Suprapubic skin (tissue), 4 donors: ENCODE measurements at places on chromosomes 6 and 20. TPM values are rescaled to one million over a fixed set of nuclear protein-coding genes. Genes with fewer than 3 reads are reported as not detected.
A peak's percentile ranks its signal among the peaks of the same experiment; 100 is the strongest.

FAM184A gene
- 0.19 TPM for total RNA-seq

ZNF292 gene
- total RNA-seq, result 26.7 TPM

KLC4 gene
- 19.9 TPM for total RNA-seq

JPH2 gene
- 4.7 TPM for total RNA-seq

SF3B5 gene
- total RNA-seq, result 218 TPM

SGK2 gene
- total RNA-seq, result 11.0 TPM

NKAIN4 gene
- 0.42 TPM for total RNA-seq

TNF gene
- 6.4 TPM for total RNA-seq

DNA sequence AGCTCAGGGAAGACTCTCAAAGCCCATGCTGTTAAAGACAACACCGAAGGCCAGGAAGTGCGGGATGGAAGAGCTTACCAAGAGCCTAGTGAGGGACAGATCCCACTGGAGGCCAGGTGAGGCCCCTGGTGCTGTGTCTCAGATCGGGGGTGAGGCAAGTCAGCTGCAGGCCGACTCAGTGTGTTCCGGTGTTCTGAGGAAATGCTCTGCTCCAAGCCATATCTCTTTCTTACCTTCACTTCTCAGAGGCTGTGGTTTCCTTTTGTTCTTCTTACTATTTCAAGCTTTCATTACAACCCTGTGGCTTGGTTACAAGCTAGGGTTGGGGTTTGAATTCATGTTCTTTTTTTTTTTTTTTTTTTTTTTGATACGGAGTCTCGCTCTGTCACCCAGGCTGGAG lies 114.3 kb upstream of the ZFP64 start:
- no peaks in the 10 kb centered on the region for H3K27me3 ChIP-seq
- H3K4me1 ChIP-seq, result no peaks in the 10 kb centered on the region
- no peak overlapping the region for H3K4me3 ChIP-seq
- H3K36me3 ChIP-seq, result no peaks in the 10 kb centered on the region
- no peak for DNase-seq

- H3K36me3 ChIP-seq, result no peaks in the 10 kb centered on the region
- no peak overlapping the region for H3K4me3 ChIP-seq
- H3K27ac ChIP-seq, result no peak overlapping the region
- H3K27me3 ChIP-seq, result no peaks in the 10 kb centered on the region
- peaks cover 37% of the 10 kb centered on the region for H3K4me1 ChIP-seq
Measured at GRCh38 chr6:143965503-143966171, 42.4 kb downstream of the PLAGL1 start.

DNA sequence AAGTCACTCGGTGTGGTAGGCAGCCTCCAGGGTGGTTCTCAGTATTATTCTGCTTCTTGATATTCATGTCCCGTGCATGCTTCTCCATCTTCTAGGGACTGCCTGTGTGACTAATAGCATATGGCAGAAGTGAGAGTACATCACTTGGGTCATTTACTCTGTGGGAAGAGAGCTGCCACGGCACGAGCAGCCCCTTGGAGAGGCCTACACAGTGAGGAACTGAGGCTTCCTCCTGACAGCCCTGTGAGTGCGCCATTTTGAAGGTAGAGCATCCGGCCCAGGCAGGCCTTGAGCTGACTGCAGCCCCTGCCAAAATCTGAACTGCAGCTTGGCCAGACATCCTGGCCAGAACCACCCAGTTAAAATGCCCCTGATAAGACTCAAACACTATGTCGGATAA lies 17.3 kb upstream of the MCUR1 start:
- no peak overlapping the region for H3K27ac ChIP-seq
- no peaks in the 10 kb centered on the region for H3K4me1 ChIP-seq
- no peaks in the 10 kb centered on the region for H3K36me3 ChIP-seq
- H3K4me3 ChIP-seq, result no peak overlapping the region

DNA sequence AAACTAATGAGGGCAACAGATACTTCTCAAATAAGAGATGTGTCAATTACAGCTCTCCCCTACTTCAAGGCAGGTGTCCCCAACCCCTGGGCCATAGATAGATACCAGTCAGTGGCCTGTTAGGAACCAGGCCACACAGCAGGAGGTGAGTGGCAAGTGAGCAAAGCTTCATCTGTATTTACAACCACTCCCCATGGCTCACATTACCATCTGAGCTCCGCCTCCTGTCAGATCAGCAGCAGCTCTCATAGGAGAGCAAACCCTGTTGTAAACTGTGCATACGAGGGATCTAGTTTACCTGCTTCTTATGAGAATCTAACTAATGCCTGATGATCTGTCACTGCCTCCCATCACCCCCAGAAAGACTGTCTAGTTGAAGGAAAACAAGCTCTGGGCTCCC lies 422.1 kb downstream of the GJA1 start:
- DNase-seq, result no peak
- no peaks in the 10 kb centered on the region for H3K36me3 ChIP-seq
- H3K27ac ChIP-seq, result no peak overlapping the region

GRCh38 chr6:138973466-138974153 lies 14.4 kb downstream of the REPS1 start:
- no peak overlapping the region for H3K4me3 ChIP-seq
- peaks cover 52% of the 10 kb centered on the region for H3K4me1 ChIP-seq
- H3K36me3 ChIP-seq, result no peaks in the 10 kb centered on the region
- no peak for DNase-seq

DNA sequence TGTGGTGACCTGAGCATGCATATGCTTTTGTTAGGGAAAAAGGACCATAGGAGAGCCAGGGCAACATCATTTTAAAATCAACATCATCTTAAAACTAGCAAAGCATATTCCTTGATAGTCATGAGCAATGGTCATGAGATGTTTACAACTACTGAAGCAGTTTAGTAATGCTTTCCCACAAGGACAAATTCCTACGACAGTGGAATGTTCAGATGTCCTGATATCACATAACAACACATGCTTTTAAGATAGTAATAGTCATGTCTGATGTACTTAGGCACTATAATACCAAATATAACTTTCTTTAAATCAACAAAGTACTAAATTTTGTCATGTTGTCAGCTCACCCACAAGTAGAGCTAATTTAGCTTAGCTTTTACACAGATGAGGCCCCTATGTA lies 370.3 kb downstream of the HTR1B start:
- H3K27me3 ChIP-seq, result no peaks in the 10 kb centered on the region
- no peaks in the 10 kb centered on the region for H3K4me1 ChIP-seq
- no peak overlapping the region for H3K27ac ChIP-seq
- H3K4me3 ChIP-seq, result no peak overlapping the region
- H3K36me3 ChIP-seq, result no peaks in the 10 kb centered on the region

DNA sequence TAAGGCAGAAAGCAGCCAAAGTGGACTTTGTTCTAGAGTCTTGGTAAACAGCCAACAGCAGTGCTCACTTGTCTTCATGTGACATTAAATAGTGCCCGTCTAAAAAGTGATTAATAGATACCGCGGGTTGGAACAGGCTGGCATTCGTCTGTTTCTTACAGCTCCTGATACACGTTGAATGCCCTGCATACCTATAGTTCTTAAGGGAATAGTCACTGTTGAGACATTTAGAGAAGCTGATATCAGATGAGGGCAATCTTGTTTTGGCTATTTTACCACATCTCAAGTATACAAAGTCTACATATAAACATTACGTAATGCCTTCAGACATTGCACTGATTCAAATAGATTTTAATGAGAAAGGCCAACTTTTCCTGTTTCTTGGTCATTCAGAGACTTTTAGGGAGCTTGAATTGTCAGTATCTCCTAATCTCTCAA lies 374.9 kb upstream of the FLRT3 start:
- H3K4me3 ChIP-seq, result no peak overlapping the region
- no peak overlapping the region for H3K27ac ChIP-seq
- H3K4me1 ChIP-seq, result peaks cover 7% of the 10 kb centered on the region

- no peak overlapping the region for H3K4me3 ChIP-seq
- no peak for DNase-seq
- no peak overlapping the region for H3K27ac ChIP-seq
- no peaks in the 10 kb centered on the region for H3K36me3 ChIP-seq
- H3K4me1 ChIP-seq, result peaks cover 55% of the 10 kb centered on the region
Measured at GRCh38 chr20:53788253-53789022, 194.8 kb upstream of the ZNF217 start.

DNA sequence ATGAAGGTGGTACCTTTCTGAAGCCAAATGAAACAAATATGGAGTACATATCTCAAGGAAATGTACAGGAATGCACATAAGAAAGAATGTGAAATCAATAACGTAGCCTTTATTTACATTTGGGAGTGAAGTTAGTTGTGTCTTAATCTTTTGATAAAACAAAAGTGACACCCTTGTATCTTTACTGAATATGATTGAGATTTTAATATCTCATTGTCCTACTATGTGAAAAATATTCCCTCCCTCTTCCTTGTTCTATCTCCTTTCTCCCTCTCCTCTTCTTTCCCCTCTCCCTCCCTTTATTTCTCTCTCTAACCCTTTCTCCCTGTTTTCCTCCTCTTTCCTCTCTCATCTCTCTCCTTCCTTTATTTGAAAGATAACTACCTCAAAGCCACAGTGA lies 89.1 kb downstream of the PTCHD4 start:
- no peak overlapping the region for H3K27ac ChIP-seq
- H3K4me1 ChIP-seq, result no peaks in the 10 kb centered on the region
- no peak overlapping the region for H3K4me3 ChIP-seq
- DNase-seq, result no peak
- no peaks in the 10 kb centered on the region for H3K36me3 ChIP-seq
- H3K27me3 ChIP-seq, result no peaks in the 10 kb centered on the region

DNA sequence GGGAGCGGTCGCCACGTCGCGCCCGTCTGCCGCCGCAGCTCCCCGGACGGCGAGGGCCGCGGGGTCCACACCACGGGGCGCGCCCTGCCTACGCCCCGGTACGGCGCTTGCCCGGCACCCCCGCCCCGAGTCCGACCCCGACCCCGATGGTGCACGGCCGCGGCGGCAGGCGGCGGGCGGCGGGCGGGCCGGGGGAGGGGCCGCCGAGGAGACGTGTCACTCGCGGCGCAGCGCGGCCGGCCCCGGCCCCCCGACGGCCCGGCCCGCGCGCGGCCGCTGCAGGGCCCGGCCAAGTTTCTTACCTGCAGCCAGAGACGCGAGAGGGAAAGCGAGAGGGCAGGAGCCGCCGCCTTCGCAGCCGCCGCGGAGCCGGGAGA lies 328 bp downstream of the RRBP1 start:
- peaks cover 14% of the 10 kb centered on the region for H3K36me3 ChIP-seq
- no peaks in the 10 kb centered on the region for H3K27me3 ChIP-seq
- H3K4me1 ChIP-seq, result peaks cover 24% of the 10 kb centered on the region
- H3K27ac ChIP-seq, result peak overlapping the region; percentile 95
- DNase-seq, result no peak
- H3K4me3 ChIP-seq, result peak overlapping the region; percentile 75

GRCh38 chr6:28940294-28940857 lies 16.6 kb upstream of the TRIM27 start:
- H3K36me3 ChIP-seq, result no peaks in the 10 kb centered on the region
- peaks cover 36% of the 10 kb centered on the region for H3K4me1 ChIP-seq
- peak overlapping the region; percentile 64 for H3K4me3 ChIP-seq
- no peaks in the 10 kb centered on the region for H3K27me3 ChIP-seq
- peak overlapping the region; percentile 83 for H3K27ac ChIP-seq

DNA sequence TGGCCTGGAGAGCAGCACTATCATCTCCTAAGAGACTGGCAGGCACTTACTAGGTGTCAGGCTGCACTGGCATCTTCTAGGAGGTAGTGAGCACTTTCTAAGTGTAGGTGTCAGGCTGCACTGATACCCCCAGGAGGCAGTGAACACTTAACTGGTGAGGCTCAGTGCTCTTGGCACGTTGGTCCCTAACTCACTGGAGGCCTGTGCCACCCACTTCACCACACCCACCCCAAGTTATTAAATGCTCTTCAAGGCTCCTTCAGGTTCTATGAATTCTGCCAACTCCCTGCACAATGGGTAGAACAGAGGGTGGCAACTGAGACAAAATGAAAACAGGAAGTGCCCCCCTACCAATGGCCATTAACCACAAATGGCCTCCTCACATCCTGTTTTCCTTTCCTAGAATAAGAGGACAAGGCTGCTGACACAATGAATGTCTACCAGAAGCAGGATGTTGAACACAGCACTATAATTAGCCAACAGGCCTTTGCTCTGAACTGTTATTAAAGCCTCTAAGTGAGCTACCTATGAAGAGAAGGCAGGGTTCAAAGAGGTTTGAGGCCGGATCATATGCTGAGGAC lies 29.4 kb downstream of the NCOA5 start:
- no peak for DNase-seq
- H3K27ac ChIP-seq, result no peak overlapping the region
- H3K4me3 ChIP-seq, result no peak overlapping the region
- H3K4me1 ChIP-seq, result peaks cover 34% of the 10 kb centered on the region
- peaks cover 22% of the 10 kb centered on the region for H3K27me3 ChIP-seq
- H3K36me3 ChIP-seq, result peaks cover 53% of the 10 kb centered on the region

DNA sequence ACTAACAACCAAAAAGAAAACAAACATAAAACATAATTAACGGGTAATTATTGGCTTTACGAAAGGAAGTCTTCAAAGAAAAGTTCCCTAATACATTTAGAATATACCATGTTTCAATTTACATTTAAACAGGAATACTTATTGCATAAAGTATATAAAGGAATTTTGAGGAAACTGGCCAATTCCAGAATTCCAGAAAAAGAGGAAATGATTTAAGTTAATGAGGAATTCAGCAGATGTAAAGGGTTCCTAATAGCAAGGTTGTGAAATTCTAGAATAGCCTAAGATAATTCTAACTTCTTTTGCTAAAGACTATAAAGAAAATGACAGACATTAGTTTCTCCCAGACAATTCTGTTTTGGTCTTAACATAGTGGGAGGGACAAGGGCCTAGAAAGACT lies 35.0 kb downstream of the DTNBP1 start:
- no peak overlapping the region for H3K4me3 ChIP-seq
- H3K27ac ChIP-seq, result no peak overlapping the region
- peaks cover 14% of the 10 kb centered on the region for H3K4me1 ChIP-seq

- no peak overlapping the region for H3K27ac ChIP-seq
- no peaks in the 10 kb centered on the region for H3K27me3 ChIP-seq
- H3K4me3 ChIP-seq, result no peak overlapping the region
- peaks cover 39% of the 10 kb centered on the region for H3K4me1 ChIP-seq
Measured at GRCh38 chr20:35144694-35145093, 2.4 kb downstream of the EDEM2 start.

GRCh38 chr6:151101161-151101815 lies 138.5 kb upstream of the AKAP12 start:
- no peak for DNase-seq
- no peak overlapping the region for H3K4me3 ChIP-seq
- no peaks in the 10 kb centered on the region for H3K36me3 ChIP-seq
- no peaks in the 10 kb centered on the region for H3K27me3 ChIP-seq
- H3K4me1 ChIP-seq, result peaks cover 5% of the 10 kb centered on the region

DNA sequence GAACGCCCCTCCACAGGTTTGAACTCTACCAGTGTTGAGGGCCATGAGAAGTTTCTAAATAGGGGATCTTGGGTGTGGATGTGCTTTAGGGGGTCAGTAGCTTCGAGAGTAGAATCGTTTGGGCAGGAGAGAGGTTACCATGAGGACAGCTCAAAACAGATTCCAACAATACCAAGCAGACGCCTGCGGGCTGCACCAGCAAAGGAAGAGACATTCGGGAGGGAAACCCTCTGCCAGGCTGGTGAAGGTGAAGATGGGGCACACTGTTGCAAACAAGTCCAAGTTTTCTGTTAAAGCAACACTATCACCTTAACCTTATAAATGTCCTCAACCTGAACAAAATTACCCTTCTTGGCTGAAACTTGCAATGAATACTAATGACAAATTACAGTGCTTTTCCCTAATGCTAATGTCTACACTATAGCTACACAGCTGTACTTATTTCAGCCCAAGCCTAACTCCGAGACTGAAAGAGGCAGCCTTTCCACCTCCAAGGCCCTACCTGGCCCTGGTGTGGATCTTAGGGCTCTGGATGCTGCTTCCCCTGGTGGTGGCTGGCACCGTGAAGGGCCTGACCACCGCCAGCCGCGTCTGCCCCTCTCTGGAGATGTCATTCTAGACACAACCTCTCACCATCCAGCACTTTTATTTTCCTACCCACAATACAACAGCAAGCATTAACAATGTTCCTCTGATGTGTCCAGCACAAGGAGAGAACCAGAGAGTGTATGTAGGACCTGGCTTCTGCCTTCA lies 80.1 kb downstream of the DLL1 start:
- no peaks in the 10 kb centered on the region for H3K36me3 ChIP-seq
- H3K4me3 ChIP-seq, result no peak overlapping the region
- H3K27ac ChIP-seq, result no peak overlapping the region
- peaks cover 27% of the 10 kb centered on the region for H3K27me3 ChIP-seq
- peak; percentile 9 for DNase-seq
